Stimulated activated CD4-positive, alpha-beta T cell treated with anti-CD3 and anti-CD28 coated beads, Interleukin-12 subunit alpha, Interleukin-12 subunit beta, amount 100 ng/mL, for 48 hours (primary cell): ENCODE measurements at places on chromosomes 3 and 15.

- DNase-seq: no peak
Measured at GRCh38 chr3:115270849-115271248, 123.8 kb upstream of the ZBTB20 start.

- DNase-seq: peak; percentile 28
Measured at GRCh38 chr3:150183678-150184425, 213.2 kb upstream of the PFN2 start.

DNA sequence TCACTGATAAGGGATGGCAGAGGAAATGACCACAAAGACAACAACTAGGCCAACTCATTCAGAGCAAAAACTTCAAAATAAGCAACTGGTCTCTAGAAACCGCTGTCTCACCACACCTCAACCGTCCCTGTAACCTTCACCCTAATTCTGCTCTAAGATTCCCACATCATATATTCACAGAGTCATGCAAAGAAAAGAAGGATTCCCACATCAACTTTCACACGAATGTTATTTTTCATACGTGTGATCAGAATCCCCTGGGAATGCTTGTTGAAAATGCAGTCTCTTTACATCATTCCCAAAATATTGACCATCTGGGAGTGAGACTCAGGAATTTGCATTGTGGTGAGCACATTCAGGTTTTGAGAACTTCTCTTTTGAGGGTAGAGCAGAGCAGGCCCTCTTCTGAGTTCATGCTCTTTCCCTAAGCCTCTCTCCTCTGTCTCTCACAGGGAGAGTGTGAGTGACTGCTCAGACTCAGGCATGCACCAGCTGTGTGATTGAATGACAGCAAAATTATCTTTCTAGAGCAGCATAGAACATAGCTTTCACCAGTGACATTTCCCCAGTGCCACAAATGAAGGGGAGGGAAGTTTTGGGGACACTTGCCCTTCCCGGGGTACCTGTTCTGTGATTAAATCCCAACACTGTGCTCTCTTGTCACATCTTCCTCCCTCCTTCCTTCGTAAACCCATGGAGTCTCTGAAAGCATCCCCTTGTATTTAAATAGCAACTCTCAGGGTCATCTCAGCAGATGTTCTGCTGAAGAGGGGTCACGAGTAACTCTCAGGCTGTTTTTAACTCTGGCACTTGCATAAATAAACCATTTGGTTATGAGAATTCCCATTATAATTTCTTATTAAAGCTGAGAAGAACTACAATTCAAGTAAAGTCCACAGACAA is 170.9 kb downstream of the PLCL2 start:
- DNase-seq: no peak

GRCh38 chr3:188760408-188760807 is 411.4 kb upstream of the TPRG1 start:
- DNase-seq: no peak

- no peak for DNase-seq
Measured at GRCh38 chr3:13219902-13220296, 146.7 kb upstream of the IQSEC1 start.
